ENCODE measurements at places on chromosomes 12 and 14.

- DNase-seq: no peak
Measured at GRCh38 chr12:15142711-15143110, 78.5 kb downstream of the RERG start.

DNA sequence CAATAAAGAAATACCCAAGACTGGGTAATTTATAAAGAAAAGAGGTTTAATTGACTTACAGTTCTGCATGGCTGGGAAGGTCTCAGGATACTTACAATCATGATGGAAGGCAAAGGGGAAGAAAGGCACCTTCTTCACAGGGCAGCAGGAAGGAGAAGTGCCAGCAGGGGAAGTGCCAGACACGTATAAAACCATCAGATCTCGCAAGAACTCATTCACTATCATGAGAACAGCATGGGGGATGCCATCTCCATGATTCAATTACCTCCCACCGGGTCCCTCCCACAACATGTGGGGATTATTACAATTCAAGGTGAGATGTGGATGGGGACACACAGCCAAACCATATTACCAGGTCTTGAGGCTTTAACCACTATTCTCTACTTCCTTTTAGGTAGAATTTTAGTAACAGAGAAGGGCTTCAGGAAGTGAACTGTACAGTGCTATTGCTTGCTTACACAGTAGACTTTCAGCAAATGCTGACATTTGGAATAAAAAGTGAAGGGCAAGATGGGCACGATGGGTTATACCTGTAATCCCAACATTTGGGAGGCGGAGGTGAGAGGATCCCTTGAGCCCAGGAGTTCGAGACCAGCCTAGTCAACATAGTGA, 40.8 kb upstream of the OR4E1 start:
- no peak for DNase-seq

DNA sequence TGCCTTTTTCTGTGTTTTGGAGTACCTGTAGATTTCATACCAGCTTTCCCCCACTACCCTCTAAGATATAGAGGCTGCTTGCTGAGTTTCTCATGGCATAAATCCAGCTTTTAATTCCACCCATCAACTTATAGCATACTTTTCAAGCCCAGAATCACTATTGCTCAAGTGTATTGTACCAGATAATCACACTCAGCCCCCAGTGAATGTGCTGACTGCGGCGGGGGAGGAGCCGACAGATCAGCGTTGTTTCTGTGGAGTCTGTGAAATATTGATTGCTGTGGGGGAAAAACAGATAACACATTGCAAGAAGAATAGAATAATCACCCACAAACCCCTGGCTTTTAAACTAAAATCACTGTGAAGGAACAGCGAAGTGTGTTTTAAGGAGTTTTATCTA, 296.1 kb downstream of the TMEM132D start:
- DNase-seq: no peak

DNA sequence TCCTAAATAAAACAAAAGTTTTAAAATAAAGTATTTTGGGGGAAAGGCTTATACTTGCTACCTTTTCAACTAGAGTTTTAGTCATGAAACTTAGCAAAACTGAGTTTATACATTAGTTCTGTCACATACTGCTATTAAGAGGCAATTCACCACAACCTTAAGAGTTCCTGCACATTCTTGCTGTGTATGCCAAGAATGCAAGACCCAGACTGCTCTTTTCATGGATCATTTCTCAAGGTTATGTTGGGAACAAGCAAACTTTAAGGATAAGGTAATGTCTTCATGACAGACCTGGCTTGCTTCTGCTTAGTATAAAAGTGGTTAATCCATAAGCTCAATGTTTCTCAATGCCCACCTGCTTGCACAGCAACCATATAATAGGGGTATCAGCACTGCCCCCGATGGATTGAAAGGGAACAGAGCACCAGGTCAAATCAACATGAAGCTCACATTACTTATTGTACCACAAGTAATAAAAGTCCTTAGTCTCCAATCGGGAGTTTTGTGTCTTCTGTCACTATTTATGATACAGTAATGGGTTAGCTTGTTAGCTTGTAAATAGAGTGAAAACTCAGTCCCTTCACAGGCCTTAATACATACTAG, 67.6 kb downstream of the KIF21A start:
- DNase-seq: no peak

DNA sequence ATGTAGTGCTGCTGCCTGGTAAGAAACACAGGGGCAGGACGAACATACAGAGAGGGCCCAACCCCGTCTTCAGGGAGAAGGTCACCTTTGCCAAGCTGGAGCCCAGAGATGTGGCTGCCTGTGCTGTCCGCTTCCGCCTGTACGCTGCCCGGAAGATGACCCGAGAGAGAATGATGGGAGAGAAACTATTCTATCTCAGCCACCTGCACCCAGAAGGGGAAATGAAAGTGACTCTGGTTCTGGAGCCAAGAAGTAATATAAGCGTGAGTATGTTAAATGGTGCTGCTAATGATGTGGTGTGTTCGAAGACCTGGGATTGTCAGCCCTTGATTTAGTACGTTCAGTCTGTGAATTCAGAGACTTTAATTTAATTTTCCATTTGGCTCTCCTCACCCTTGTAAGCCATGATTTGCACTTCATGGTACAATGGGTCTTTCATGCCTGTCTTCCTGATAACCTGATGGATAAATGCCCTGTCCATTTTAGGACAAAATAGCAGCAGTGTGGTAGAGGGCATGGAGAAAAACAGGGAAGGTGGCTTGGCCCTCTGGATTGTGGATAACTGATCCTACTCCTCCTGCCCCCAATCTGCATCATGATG, 318.9 kb downstream of the SNAPC1 start:
- no peak for DNase-seq

- DNase-seq: no peak
Measured at GRCh38 chr12:5497329-5498053, 65.6 kb downstream of the NTF3 start.

GRCh38 chr14:74705613-74706500, 7.0 kb downstream of the AREL1 start:
- no peak for DNase-seq
